ENCODE measurements at places on chromosomes 6 and 20. TPM values are rescaled to one million over a fixed set of nuclear protein-coding genes. Genes with fewer than 3 reads are reported as not detected.

Gene SLC4A11
- 6.0 TPM for total RNA-seq

Gene C4B
- 3.5 TPM for total RNA-seq

Gene BMP5
- total RNA-seq: not detected

Gene TRIM15
- total RNA-seq: not detected

Gene LINC00237
- not detected for total RNA-seq

Gene ACAT2
- total RNA-seq: 128 TPM

Gene TNFRSF21
- total RNA-seq: 0.40 TPM

Gene SH3BGRL2
- total RNA-seq: 0.12 TPM

Gene PRND
- not detected for total RNA-seq

Gene PCMTD2
- total RNA-seq: 38.5 TPM

Gene TMEM217
- total RNA-seq: 5.7 TPM

Gene ADGRF1
- not detected for total RNA-seq

Gene RRAGD
- 5.7 TPM for total RNA-seq

Measured in activated CD8-positive, alpha-beta memory T cell treated with anti-CD3 and anti-CD28 coated beads, Interleukin-2, amount 10 ng/mL, durations not matched to agents 7 days and 5 days (primary cell).